Stimulated activated CD8-positive, alpha-beta memory T cell treated with anti-CD3 and anti-CD28 coated beads, Interleukin-12 subunit alpha, Interleukin-12 subunit beta, amount 100 ng/mL, for 4 hours (primary cell): ENCODE measurements at places on chromosomes 5 and 9.

DNA sequence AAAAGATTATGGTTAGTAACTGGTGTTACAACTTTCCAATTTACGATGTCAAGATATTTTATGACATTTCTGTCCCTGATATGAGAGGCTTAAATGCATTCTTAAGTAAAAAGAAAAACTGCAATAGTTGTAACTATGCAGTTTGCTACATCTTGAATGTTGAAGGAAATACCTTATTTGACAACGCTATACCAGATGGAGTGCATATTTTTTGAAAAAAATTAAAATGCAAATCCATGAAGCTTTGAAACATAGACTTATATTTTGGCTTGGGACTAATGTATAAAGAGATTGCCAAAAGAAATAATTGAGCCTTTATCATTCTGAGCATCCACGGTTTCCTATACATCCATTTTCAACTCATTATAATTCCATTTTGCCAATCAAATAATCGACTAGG is 579.4 kb downstream of the TAF11L14 start:
- no peak for DNase-seq

DNA sequence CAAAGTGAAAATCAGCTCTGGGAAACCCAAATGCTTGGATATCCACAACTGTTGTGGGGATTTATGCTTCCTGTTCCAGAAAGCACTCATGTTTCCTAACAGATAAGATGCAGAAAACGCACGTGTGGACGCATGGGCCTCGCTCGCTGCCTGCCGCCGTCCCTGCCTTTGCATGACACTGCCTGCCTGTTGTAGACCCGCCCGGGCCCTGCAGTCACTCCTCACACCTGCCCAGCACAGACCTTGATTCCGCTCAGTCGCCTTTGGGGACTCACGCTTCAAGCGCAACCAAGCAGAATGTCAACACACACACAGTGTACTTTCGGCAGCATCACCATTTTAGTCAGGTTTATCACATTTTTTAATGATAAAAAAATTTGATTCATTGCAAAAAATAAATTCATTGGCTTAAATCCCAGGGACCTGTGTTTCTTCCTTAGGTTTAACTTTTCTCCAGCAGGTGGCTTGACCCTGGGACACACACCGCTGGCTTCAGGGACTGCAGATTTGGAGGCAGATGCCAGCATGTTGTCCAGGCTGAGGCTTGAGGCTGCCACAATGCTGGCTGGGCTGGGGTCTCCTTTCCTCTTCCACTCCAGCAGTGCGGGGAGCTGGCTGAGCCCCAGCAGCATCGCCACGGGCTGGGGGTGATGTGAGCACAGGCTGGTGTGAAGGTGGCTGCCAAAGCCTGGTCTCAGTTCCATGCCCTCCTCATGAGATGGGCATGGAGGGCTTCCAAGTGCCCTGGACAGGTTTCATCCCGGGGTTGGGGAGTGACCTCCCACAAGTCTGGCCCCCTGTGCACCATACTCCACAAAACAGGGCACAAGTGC is 416.9 kb upstream of the IRX4 start:
- no peak for DNase-seq

GRCh38 chr9:20940447-20941173 is 90.8 kb downstream of the HACD4 start:
- no peak for DNase-seq

- no peak for DNase-seq
Measured at GRCh38 chr9:9112001-9112720, 1312.6 kb upstream of the DMAC1 start.

DNA sequence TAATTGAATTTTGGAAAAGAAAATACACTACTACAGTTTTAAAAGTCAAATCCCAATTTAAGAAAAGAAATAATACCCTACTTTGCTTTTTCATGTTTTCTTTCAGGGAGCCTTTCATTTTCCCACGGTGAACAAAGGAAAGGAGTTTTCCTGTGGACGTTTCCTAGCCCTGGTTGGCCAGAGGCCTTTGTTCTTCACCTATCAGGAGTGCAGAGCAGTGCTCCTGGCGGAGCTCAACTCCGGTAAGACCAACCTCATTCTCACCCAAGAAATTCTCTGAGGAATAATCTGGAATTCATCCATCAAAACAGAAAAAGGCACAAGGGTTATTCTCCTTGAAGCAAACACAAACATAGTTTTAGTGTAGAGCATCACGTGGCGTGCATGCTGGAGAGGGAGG is 248.9 kb downstream of the ADGRV1 start:
- no peak for DNase-seq

DNA sequence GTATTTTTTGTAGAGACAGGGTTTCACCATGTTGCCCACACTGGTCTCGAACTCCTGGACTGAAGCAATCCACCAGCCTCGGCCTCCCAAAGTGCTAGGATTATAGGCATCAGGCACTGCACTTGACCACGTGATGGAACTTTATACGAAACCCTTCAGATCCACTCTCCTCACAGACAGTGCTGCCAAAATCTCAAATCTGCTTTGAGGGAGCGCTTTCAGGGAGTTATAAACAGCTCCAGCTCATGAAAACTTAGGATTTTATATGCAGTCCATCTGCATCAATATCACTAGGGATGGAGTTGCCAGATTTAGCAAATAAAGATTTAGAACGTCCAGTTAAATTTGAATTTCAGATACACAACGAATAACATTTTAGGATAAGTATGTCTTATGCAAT is 25.0 kb upstream of the MYO10 start:
- DNase-seq: no peak

DNA sequence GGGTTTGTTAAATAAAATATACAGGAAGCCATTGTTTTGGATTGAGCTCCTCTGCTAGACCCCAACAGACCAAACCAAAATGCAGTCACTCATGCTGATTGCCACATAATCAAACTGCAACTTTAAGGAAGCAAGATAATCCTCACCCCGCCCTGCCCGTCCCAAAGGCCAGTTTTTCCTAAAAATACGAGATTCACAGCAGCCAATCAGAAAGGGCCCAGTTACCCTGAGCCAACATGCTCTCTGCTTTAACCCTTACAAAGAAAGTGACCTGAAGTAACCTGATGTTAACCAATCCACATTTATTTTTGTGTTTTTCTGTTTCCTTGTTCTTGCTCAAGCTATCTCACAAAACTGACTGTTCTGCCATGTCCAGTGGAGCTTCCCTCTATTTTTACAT is 21.5 kb upstream of the RNF20 start:
- no peak for DNase-seq

- no peak for DNase-seq
Measured at GRCh38 chr5:94778732-94779131, 160.3 kb downstream of the SLF1 start.

DNA sequence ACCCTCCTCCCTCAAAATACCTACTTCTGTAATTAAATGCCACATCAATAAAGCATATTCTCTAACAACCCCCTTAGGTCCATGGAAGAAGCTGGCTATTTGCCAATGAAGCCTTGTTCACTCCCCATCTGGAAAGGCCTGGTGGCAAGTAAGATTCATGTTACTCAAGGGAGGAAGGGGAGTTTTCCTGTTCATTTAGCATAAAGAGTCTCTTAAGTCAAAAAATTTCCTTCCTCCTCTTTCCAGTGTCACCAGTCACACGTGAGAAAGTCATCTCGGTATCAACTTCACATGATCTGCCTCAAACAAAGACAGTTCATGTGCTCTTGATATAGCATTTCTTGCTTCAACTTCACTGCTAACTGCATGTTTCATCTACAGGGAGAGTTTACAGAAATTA is 32.7 kb upstream of the RIC1 start:
- no peak for DNase-seq

DNA sequence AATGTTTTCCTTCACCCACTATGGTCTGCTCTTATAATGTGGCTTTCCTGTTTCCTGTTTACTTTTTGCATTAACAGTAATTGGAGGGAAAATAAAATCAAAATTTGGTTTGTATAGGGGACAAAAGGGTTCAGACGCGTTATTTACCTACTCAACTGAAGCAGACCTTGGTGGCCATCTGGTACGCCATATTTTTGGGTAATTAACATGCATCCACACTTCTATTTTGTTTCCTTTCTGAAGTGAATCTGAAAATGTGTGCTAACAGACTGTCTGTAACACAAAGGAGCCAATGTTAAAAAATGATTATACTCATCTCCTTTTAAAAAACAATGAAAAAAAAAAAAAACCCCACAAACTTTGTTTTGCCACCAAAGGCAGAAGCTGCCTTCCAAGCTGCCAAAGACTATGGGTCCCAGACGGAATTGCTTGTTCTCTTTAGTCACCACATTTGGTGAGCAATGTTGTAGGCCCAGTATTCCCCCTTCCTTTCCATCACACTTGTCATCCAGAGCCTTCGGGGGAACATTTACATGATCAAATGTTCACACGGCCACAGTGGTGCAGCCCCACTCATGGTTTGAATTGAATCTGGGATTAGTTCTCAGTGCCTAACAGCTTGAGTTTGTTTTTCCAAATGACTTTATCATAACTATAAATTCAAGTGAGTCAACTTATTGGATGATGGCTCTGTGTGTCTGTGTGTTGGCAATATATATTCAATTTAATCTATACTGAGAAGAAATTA is 323.7 kb upstream of the CD180 start:
- DNase-seq: no peak

DNA sequence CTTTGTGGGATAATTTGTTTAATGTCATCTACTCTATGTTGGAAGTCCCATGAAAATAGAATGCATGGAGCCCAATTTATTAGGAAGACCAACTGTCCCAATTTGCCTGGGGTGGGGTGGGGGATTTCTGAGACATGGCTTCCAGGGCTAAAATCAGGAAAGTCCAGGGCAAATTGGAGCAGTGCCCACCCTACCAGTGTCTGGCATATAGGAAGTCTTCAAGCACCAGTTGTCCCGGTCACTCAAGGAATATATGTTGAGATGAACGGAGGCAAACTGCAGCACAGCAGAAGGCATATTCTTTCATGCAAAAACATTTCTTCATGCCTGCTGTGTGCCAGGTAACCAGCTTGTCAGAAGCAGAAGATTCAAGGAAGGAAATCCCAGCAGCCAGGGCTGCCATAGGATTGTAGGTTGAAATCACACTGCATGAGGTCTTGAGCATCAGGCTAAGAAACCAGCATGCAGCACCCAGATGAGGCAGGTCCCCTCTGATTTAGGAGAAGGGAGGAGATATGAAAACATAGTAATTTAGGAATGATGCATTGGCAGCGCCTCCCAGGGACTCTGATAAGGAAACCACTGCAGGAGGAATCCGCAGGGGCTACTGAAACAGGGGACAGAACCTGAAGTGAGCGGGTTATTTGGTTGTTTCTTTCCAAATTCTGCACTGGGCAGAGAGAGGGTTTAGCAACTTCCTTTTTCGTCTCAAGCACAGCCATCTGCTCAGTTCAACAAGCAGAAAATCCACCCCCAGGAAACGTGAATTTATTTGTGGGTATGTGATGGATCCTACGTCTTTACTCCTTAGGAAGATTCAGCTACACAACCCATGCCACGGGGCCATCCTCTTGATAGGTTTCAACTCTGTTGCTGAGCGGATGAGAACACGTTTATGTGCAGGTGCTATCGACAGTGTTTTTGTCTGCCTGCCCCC is 112.6 kb upstream of the CPEB4 start:
- no peak for DNase-seq

GRCh38 chr5:154956712-154957111 is 15.8 kb downstream of the MRPL22 start:
- DNase-seq: no peak

DNA sequence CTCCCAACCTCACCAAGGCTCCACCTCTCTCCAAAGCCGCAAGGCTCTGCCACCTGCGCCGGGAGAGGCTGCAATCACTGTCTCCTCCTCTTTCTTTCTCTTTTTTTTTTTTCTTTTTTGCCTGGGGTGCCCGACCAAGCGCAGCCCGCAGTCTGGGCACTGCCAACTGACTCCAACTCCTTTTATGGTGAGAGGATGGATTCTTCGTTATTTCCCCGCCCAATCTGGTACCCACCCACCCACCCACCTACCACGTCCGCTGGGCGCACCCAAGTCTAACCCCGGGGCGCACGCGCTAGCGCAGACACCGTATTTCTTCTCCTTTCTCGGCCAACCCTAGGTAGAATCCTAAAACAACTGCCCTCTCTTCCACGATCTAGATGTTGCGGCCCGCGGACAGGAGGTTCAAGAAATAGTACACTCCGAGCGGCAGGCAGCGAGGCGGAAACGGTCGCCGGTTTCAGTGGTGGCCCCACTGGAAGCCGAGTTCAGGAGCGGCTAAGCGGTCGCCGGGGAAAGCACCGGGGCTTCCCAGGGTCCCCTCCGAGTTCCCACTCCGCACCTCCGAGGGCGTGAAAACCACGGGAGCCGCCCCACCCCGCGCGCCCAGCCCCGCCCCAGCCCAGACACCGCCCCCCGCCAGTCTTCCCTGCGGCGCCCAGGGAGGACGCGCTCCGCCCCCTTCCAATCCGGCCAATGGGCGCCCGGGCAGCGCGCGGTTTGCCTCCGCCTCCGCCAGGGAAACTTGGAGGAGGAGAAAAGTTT is 385 bp upstream of the PTGER4 start:
- peak; percentile 88 for DNase-seq

- no peak for DNase-seq
Measured at GRCh38 chr5:122639864-122640263, 135.0 kb upstream of the SNX2 start.

- no peak for DNase-seq
Measured at GRCh38 chr5:125348221-125348692, 601.8 kb upstream of the ZNF608 start.

DNA sequence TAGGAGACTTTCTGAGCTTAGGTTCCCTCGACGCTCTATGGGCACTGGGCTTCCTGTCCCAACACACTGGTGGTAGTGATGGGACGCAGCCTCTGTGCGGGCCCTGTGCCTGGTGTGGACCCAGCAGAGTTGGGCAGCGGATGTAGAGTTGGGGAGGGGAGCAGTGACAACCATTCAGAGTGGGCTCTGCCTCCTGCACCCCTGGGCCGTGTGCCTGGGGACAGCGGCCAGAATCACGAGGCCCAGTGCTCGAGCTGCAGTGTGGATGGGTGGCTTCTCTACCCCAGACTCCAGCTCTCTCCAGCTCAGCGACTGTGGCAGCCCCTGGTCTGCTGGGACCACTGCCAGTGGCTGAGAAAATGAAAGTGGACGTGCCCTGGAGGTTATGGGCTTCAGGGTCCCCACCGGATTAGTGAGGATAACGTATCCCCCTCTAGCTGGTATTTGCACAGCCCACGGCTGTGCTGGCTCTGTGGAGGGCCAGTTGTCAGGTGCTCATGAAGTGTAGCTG is 18.6 kb downstream of the RXRA start:
- DNase-seq: no peak
